Brain microvascular endothelial cell (primary cell): ENCODE measurements at places on chromosomes 7 and 10.
A peak's percentile ranks its signal among the peaks of the same experiment; 100 is the strongest.

GRCh38 chr7:24704311-24704710 lies 53.0 kb downstream of the GSDME start:
- DNase-seq = no peak

- DNase-seq = no peak
Measured at GRCh38 chr7:93575555-93576399, 1.3 kb upstream of the CALCR start.

GRCh38 chr10:132558516-132559413 lies 21.2 kb downstream of the INPP5A start:
- DNase-seq = no peak

- DNase-seq = no peak
Measured at GRCh38 chr10:13573960-13574359, 12.8 kb upstream of the PRPF18 start.

- DNase-seq = no peak
Measured at GRCh38 chr7:36606976-36607720, 117.1 kb downstream of the AOAH start.

GRCh38 chr7:93115796-93116195 lies 2.0 kb downstream of the SAMD9 start:
- peak; percentile 45 for DNase-seq

- DNase-seq = no peak
Measured at GRCh38 chr10:132344386-132344785, 12.4 kb downstream of the LRRC27 start.

GRCh38 chr10:23065181-23065948 lies 30.0 kb upstream of the MSRB2 start:
- DNase-seq = peak; percentile 53

- no peak for DNase-seq
Measured at GRCh38 chr10:132786884-132787494, 1.0 kb upstream of the NKX6-2 start.

GRCh38 chr10:11153766-11154165 lies 136.1 kb downstream of the CELF2 start:
- no peak for DNase-seq

- no peak for DNase-seq
Measured at GRCh38 chr7:155123413-155123812, 53.3 kb downstream of the HTR5A start.

DNA sequence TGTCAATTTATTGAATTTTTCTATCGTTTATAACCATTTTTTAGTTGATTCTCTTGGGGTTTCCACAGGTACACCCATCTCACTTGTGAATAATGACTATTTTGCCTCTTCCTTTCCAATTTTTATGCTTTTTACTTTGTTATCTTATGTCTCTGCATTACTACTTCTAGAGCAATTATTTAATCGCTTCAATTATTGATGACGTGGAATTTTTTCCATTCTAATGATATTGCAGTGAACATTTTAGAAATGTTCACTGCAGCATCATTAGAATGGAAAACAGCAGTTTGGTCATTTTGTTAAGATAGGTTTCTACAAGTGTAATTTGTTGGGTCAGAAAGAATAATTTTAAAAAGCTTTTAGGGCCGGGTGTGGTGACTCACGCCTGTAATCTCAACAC lies 27.1 kb downstream of the FZD1 start:
- DNase-seq = no peak

GRCh38 chr10:104036518-104037260 lies 49.0 kb downstream of the COL17A1 start:
- DNase-seq = no peak

- DNase-seq = no peak
Measured at GRCh38 chr7:28976022-28976421, 17.9 kb upstream of the TRIL start.

GRCh38 chr10:130440494-130440893 lies 304.3 kb downstream of the GLRX3 start:
- DNase-seq = no peak

DNA sequence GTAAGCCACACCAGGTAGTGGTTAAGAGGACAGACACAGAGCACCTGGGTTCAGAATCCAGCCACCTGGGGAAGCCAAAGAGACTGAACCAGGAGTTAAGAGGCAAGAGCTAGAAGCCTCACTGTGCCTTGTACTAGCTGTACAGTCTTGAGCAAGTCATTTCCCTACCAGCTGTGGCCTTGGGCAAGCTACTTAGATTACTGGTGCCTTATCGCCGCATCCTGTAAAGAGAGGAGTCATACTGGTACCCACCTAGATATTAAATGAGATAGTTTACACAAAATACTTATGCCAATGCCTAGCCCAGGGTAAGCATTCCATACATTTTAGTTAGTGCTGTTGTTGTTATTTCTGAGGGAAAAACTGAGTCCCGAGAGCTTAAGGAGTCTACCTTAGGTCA lies 47.7 kb downstream of the HABP2 start:
- DNase-seq = no peak

DNA sequence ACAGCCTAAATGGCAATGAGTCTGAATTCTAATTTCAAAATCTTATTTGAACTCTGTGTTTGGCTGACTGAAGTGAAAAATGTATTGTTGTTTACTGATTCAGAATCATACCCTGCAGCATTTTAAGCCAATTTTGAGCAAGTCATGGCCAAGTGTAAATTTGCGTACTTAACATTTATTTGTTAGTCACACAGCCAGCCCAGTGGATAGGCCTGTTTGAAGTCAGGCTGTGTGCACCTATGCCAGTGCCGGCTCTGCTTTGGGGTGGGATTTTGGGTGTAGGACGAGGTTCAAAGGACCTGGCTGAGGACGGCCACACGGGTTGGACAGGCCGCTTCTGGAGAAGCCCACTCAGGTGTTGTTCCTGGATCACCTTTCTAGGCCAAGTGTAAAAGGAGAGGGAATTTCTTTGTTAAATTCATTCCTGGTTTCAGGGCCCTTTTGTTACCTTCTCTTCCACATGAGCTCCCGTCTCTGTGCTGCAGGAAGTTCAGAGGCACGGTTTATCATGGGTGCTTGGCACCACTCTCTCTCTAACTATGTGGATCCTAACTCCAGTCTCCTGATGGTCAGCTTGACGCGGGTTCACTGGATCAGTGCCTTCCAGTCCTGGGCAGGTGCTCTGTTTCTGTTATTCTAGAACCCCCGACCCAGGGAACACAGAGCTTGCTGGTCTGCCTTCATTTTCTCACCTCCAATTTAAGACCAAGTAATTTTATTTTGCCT lies 84.7 kb downstream of the CCNY start:
- DNase-seq = no peak

GRCh38 chr7:1567896-1568510 lies 1.8 kb downstream of the PSMG3 start:
- DNase-seq = peak; percentile 81

DNA sequence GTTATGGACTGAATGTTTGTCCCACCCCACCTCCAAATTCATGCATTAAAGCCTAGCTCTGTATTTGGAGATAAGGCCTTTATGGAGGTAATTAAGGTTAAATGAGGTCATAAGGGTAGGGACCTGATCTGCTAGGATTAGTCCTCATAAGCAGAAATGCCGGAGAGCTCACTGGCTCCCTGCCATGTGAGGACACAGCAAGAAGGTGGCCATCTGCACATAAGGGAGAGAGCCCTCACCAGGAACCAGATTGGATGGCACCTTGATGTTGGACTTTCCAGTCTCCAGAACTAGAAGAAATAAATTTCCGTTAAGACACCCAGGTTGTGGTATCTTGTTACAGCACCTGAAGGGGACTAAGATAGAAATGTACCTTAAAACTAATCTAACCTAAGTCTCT lies 816.1 kb upstream of the C7orf33 start:
- no peak for DNase-seq
